Urinary bladder (tissue), 4 donors: ENCODE measurements at places on chromosomes 5 and 9. TPM values are rescaled to one million over a fixed set of nuclear protein-coding genes. Genes with fewer than 3 reads are reported as not detected.

GMCL2 gene
- not detected for polyA plus RNA-seq

IFNK gene
- not detected for polyA plus RNA-seq

PCDHGB2 gene
- 2.2 TPM for polyA plus RNA-seq

LHX3 gene
- not detected for polyA plus RNA-seq

OR1N1 gene
- not detected for polyA plus RNA-seq

ANKRD34B gene
- not detected for polyA plus RNA-seq

ADAMTS19 gene
- polyA plus RNA-seq, result 1.7 TPM

DNA sequence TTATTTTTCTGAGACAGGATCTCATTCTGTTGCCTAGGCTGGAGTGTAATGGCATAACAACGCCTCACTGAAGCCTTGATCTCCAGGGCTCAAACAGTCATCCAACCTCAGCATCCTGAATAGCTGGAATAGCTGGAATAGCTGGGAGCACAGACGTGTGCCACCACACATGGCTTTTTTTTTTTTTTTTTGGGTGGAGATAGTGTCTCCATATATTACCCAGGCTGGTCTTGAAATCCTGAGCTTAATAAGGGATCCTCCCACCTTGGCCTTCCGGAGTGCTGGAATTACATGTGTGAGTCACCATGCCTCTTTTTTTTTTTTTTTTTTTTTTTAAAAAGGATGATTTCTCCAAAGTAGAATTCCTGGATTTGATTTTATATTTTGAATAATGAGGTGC is 60.7 kb downstream of the NSD1 start:
- DNase-seq, result no peak

DNA sequence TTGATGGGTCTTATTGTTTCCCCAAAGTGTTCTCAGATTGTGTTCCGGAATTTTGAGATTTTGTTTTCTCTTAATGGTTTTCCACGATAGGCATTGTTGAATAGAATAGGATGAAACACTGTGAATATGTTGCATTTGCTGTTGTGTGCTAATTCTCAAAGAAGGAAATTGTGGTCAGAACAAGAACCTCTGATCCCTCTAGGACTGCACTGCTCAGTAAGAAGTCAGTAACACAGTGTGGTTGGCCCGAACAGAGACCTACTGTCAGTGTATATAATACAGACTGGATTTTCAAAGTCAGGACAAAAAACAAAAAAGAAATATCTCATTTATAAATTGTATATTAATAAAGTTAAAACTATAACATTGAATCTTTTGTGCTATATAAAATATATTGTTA is 494.8 kb downstream of the MAT2B start:
- DNase-seq, result no peak

DNA sequence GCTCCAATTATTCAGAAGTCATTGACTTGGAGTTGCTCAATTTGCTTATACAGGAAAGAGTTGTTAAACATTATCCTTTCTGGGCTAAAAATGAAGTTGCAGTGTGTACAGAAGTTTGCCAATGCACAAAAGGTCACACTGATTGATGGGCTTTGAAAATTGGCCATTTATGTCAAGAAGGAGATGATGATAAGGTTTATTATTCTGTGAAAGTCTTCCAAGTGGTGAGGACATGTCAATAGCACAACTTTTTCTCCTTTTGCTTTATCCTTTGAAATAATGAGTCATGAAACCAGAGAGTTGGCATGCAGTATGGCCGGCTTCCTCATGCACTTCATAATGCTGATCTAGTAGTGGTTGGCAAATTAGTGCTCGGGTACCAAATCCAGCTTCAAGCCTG is 848.5 kb upstream of the WWC1 start:
- no peak for DNase-seq

- DNase-seq, result no peak
Observed at GRCh38 chr5:64214132-64214531, 48.5 kb downstream of the RNF180 start.

GRCh38 chr5:148950471-148950863 is 112.4 kb downstream of the SH3TC2 start:
- no peak for DNase-seq

DNA sequence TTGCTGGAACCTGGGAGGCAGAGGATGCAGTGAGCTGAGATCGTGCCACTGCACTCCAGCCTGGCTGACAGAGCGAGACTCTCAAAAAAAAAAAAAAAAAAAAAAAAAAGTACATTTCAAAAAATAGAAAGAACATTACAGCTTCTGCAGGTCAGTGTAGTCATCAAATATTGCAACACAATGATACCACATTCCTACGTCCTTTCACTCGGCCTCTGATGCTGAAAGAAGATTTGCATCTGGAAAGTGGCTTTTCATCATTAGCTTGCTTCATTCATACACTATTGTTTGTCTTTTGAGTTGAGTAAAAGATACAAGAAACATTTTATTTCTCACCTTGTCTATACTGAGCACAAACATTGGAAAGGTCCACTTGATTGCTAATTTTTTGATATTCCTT is 59.6 kb upstream of the CPLANE1 start:
- no peak for DNase-seq

- DNase-seq, result no peak
Observed at GRCh38 chr5:19986031-19986619, 1.9 kb downstream of the CDH18 start.

DNA sequence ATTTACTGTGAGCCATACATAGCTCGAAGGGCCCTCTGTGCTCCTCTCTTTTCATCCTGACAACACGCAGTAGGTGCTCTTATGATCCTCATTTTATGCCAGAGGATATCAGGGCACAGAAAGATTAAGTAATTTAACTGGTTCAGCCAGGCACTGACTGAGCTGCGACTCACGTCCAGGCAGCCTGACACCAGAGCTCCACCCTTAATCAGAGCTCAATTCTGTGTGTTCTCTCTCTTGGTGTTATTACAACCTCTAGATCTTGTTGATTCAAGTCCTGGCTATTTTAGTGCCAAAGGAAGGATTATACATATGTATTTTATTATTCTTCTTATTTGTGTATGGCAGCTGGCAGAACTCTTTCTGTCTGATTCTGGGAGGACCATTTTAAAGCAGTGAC is 59.7 kb downstream of the OSMR start:
- DNase-seq, result no peak

GRCh38 chr5:56638768-56639238 is 176.5 kb upstream of the MAP3K1 start:
- DNase-seq, result no peak

- DNase-seq, result peak; percentile 74
Observed at GRCh38 chr5:132962429-132963021, 909 bp downstream of the AFF4 start.

GRCh38 chr5:96474073-96474472 is 41.0 kb upstream of the PCSK1 start:
- DNase-seq, result no peak
